ENCODE measurements at places on chromosomes 12 and 14.

DNA sequence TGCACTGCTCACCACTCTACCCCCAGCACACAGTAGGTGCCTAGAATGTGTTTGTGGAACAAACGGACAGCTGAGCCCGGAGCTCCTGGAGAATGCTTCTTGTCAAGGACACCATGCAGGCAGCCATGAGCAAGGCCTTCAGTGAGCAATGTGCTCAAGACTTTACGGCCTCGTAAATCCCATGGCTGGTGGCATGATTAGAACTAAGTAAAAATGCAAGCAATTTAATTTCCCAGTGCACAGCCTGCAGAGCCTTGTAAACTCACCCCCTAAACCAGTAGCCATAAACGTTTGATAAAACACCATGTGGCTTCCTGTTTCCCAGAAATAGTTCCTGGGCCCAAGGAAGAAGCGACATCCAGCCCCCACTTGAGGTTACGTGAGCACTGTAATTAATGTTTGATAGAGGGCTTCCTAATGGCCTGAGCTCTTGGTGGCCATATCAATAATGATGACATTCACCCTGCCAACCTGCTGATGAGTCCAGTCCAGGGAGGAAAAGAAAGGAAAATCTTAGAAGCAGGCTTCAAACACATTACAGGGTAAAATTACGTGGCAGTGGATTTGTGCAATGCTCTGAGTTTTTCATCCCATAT lies 36.4 kb upstream of the FICD start:
- no peak for DNase-seq

DNA sequence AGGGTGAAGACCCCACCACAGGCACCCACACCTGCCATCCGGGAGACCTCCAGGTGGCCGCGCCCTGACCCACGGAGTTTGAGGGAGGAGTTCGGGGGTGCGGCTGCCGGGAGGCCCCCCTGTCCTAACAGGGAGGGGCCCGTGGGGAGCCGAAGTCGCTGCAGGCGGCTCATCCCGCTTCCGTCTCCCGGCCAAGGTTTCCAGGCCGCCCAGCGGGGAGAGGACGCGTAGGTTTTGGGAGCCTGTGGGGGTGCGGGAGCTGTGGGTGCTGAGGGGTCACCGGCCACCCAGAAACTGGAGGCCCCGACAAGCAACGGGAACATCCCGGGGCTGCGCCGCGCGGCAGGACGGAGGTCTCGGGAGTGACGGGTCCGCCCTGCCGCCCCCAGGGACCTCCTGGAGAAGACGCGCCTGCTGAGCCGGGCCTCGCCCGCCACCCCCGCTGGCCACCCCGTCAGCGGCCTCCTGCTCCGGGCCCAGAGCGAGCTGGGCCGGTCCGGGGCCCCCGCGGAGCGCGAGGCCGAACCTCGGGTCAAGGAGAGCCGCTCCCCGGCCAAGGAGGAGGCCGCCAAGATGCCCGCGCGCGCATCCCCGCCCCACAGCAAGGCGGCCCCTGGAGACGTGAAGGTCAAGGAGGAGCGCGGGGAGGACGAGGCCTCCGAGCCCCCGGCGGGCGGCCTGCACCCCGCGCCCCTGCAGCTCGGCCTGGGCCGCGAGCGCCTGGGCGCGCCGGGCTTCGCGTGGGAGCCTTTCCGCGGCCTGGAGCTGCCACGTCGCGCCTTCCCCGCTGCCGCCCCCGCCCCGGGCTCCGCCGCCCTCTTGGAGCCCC lies 27.6 kb downstream of the LRCOL1 start:
- DNase-seq, result no peak

- no peak for DNase-seq
These were observed 23.7 kb upstream of the YLPM1 start for GRCh38 chr14:74739293-74740030.

DNA sequence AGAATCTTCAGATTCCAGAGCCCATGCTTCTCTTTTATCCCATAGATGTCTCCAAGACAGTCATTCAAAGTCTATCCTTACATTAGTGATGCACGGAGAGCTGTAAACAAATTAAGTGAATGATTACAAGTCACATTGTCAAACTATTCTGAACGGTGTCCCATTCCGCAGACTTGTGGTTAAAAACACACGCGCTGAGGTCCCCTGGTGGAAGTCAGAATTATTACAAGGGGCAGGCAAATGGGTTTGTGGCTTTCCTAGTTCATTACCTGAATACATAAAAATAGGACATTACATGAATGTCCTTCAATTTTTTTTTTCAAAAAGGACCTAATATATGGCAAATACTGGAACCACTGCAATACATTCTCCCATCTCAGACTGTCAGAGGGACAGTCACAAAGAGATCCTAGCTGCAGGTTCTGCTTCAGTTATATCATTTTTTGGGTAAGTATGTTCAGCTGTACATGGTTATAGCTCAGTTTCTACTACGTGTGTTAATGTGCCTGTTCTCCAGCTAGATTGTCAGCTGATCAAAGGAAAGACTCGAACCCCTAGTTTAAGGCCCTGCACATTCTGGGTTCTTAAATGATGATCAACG lies 53.1 kb upstream of the STON2 start:
- peak; percentile 35 for DNase-seq

DNA sequence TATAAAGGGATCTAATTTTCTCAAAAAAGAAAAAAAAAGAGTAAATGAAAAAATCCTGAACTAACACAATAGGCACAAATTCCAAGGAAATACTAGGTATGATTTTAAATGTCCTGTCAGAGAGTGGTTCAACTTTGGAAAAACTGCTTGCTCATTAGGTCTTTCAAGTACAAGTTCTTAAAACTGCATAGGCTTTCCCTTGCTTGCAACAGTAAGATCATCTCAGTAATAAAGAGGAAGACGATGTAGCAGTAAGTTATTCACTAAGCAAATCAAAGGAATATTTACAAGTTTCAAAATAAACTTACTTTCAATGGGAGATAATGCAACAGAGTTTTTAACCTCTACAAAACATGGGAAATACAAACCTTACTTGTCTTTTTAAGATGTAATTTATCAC lies 21.6 kb downstream of the CORO1C start:
- DNase-seq, result no peak

GRCh38 chr14:67510836-67511235 lies 22.3 kb upstream of the PLEKHH1 start:
- DNase-seq, result no peak

DNA sequence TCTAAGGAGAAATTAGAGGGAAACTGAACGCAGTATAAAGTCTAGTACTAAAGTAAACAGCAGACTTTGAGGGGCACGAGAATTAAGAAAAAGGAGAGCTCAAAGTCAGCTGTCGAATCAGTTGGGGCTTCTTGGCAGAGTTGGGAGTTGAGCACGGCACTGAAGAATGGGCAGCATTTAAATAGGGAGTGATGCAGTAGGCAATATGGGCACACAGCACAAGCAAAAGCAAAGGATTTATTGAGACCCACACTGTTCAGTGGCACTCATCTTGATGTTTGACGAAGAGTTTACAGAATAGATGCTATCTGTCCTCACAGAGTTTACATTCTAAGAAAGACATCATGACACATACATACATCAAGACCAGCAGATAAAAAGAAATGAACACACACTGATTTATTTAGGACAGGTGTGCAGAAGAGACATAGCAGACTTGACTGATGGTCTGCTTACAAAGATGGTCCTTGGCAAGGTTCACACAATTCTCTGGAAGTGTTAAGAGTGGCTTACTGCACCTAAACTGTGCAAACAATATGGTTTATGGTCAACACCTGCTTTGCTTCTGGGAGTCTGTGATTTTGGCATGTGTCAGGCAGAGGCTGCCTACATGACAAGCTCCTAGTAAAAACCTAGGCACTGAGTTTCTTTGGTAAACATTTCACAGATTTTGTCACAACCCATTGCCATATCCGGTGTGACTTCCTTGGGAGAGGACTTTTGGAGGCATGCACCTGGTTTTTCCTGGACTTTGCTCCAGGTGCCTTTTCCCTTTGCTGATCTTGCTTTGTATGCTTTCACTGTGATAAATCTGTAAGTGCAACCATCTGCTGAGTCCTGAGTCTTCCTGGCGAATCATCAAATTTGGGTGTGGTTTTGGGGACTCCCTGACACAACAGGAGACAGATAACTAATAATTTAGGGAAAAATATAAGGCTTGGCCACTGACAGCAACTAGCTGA lies 26.3 kb downstream of the ALKBH1 start:
- DNase-seq, result no peak

DNA sequence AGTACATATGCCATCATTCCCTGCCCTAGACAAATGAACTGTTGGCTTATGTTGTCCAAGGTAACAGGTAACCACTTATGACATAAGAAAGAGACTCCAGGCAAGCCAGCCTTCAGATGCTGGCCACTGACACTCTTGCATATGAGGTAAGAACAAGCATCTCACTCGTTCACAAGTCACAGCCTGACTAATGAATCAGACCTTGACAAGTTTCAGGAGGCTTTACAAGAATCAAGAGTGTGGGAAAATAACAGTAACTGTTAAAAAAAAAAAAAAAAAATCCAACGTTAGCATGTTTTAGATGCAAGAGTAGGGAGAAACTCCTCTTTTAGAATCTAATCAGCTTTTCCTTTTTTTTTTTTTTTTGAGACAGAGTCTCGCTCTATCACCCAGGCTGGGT lies 40.7 kb downstream of the ZFYVE1 start:
- DNase-seq, result no peak

DNA sequence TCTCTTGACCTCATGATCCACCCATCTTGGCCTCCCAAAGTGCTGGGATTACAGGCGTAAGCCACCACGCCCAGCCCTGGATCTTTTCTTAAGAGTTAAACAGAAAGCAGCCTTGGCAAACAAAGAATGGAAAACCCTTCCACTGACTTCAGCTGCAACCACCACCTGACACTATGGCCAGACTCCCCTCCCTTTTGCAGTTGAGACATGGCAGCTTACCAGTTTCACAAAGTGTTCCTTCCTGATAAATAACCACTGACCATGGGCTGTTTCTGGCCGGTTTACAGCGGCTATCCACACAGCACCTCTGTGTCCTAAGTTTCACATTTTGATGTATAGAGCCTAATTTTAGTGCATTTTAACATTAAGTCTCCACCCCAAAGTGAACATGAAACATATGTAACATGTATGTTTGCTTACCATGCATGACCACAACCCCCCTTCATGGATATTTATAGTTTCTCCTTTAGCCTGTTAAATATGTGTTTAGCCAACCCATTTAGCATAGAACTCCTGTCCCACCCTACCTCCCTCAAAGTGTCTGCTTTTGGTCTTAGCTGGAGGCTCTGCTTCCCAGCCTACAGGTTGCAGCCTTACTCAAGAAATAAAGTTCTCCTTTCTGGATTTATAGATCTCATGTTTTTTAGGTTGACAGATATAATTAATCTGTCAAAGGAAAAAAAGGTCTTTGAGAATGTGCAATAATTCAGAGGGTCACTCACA lies 32.7 kb upstream of the RAB21 start:
- no peak for DNase-seq

GRCh38 chr12:118060301-118061010 lies 523 bp downstream of the WSB2 start:
- peak; percentile 36 for DNase-seq

GRCh38 chr14:51564460-51564859 lies 87.2 kb upstream of the FRMD6 start:
- DNase-seq, result no peak

Data from T-helper 2 cell treated with Interferon-gamma antibody and Interleukin-4, amounts not matched to agents 5 μg/mL and 100 μg/mL, for 36 hours (primary cell).